Smooth muscle cell of the coronary artery (primary cell): ENCODE measurements at places on chromosomes 7 and 10. TPM values are rescaled to one million over a fixed set of nuclear protein-coding genes. Genes with fewer than 3 reads are reported as not detected.

The FOXP2 gene
- total RNA-seq: 0.08 and 5.6 TPM in 2 replicates

The CALHM3 gene
- total RNA-seq: not detected in 2 replicates

The GPR158 gene
- total RNA-seq: 0.23 and 0.68 TPM in 2 replicates

The FGL2 gene
- total RNA-seq: 2.6 and 9.8 TPM in 2 replicates

The DLG5 gene
- 22.2 and 52.4 TPM in 2 replicates for total RNA-seq

The GJC3 gene
- total RNA-seq: not detected in 2 replicates

The AZGP1 gene
- 0.30 TPM in 1 of 2 replicates, not detected in the other for total RNA-seq
